ENCODE measurements at places on chromosomes 3 and 15.

- DNase-seq = no peak
Measured at GRCh38 chr3:12970684-12971083, 102.5 kb downstream of the IQSEC1 start.

DNA sequence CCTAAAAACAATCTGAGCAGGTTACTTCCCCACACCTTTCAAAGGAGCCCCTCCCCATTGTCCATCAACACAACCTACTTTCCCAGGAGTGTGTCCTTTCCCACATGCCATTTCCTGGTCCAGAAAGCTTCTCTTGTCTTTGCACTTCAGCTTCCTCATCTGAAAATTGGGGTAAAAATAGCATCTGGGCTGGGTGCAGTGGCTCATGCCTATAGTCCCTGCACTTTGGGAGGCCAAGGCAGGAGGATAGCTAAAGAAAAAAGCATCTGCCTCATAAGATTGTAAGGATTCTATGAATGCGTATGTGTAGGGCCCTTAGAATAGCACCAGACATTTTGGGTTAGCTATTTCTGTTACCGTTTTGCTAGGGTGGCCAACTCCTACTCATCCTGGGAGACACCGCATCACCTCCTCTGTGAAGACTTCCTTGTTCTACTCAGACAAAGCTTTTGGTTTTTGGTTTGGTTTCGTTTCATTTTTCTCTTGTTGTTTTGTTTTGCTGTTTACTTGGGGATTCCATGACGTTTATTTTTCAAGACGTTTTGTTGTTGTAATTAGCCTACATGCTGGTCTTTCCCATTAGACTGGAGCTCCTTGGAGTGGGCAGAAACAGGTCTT, 224.4 kb upstream of the TLE3 start:
- no peak for DNase-seq

DNA sequence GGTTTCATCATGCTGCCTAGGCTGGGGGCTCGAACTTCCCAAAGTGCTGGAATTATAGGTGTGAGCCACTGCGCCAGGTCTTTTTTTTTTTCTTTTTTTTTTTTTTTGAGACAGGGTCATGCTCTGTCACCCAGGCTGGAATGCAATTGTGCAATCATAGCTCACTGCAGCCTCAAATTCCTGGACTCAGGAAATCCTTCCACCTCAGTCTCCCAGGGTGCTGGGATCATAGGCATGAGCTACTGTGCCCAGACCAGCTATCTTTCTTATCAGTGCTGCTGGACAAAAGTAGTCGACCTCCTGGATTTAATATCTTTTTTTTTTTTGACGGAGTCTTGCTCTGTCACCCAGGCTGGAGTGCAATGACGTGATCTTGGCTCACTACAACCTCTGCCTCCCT, 60.8 kb downstream of the TFDP2 start:
- no peak for DNase-seq

DNA sequence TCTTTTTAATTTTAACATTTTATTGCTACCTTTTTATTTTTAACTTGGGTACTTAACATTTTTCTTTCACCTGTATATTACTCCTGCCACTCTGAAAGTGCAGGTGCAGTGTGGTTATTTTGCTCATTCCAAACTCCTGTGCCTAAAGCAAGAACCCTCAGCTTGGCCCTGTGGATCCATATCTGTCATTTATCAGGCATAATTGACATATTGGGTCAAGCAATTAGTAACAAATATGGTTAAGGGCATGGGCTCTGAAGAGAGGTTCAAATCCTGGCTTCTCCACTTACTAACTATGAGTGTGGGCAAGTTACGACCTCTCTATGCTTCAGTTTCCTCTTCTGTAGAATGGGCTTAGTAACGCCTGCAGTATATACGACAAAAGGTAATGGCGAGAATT, 9.8 kb upstream of the VPS8 start:
- no peak for DNase-seq

DNA sequence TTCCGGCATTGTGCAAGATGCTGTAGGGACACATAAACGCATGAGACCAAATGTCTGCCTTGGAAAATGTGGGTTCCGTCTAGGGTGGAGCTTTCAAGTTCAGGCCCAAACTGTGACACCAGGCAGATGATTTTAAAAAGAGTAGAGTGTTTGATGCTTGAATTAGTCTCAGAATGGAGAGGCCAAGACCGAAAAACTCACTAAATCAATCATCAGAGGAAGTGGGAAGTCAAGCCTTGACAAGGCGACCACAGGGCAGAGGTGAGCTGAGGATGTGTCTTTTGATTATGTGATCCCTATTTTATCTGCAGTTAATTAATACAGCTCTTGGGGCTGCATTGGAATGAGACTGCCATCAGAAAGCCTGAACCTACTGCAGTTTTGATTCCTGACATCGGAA, 275.4 kb downstream of the ABHD5 start:
- DNase-seq = no peak

DNA sequence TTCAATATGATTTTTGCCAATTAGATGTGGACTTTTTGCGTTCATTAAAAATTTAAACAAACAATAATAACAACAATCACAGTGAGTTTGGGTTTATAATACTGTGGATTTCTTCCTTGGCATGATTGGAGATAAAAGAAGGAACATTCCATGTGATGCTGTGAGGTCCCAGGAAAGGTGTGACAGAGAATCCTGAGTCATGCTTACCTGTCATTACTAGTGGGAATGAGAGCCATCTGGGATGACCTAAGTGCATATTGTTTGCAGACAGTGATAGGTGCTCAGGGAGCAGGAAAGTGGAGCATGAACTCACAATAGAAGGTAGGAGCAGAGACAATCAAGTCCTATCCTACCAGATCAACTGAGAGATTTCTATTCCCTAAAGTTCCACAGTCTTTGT, 766.5 kb upstream of the CFAP20DC start:
- no peak for DNase-seq

GRCh38 chr3:36792342-36792741, 28.0 kb upstream of the DCLK3 start:
- peak; percentile 23 for DNase-seq

- DNase-seq = no peak
Measured at GRCh38 chr3:121914081-121914998, 20.1 kb downstream of the SLC15A2 start.

DNA sequence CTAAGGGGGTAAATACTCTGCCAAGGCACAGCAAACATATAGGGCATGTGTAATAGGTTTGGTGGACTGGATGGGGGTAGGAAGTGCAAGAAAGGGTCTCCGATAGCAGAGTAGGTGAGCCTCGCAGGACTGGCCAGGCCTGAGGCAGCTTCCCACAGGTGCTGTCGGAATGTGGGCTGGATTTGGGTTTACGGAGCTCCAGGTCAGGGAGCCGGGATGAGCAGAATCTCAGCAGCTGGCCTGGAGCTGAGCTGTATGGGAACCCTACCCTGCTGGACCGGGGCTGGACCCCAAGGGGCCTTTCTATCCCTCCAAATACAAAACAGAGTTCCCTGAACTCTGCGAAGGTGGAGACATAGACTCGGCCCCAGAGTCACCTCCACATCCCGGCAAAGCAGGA, 15.0 kb downstream of the KLF15 start:
- DNase-seq = no peak

GRCh38 chr15:98948941-98949340, 58.7 kb downstream of the PGPEP1L start:
- no peak for DNase-seq

GRCh38 chr3:36893137-36893557, 51.7 kb downstream of the TRANK1 start:
- DNase-seq = peak; percentile 81

GRCh38 chr15:45522328-45523165, at the start of gene SLC30A4:
SLC30A4 (minus strand) TSS chr15:45522755; CDS start chr15:45522354, 401 bp downstream.
- DNase-seq = no peak

- DNase-seq = no peak
Measured at GRCh38 chr15:39931615-39932014, 2.3 kb upstream of the EIF2AK4 start.

- DNase-seq = no peak
Measured at GRCh38 chr15:27585041-27585640, 514.0 kb downstream of the OCA2 start.

- DNase-seq = no peak
Measured at GRCh38 chr3:195239121-195239520, 31.8 kb downstream of the XXYLT1 start.

GRCh38 chr3:32946973-32947788, 4.3 kb upstream of the CCR4 start:
- DNase-seq = no peak

Data from COLO829 (cell line).